ENCODE measurements at places on chromosomes 13 and 19. TPM values are rescaled to one million over a fixed set of nuclear protein-coding genes. Genes with fewer than 3 reads are reported as not detected.
A peak's percentile ranks its signal among the peaks of the same experiment; 100 is the strongest.

Gene THSD8
- total RNA-seq = 9.7 TPM

GRCh38 chr13:79393564-79394249 is 12.3 kb downstream of the RBM26 start:
- peak; percentile 61 for ATAC-seq

Gene CCDC8
- total RNA-seq = 0.80 TPM

GRCh38 chr13:19910336-19911072 is 47.1 kb upstream of the ZMYM5 start:
- peak; percentile 97 for ATAC-seq

DNA sequence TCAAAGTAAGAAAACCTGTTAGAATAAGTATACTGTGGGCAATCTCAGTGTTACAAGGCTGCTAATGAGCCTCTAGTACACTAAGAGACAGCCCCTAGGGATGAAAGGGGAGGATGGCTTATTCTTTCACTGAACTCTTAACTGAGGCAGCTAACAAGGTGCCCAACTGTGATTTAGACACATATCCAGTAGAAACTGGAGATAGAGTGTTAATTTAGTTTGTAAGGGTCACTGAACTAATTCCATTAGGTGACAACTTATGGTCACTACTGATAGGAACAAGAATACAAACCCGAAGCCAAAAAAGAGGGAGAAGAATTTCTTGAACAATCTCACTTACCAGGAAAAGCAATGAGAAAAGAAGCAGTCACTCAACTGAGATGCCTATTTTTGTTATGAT is 1010.6 kb downstream of the PCDH9 start:
- ATAC-seq = no peak

Gene ZNF121
- 28.0 TPM for total RNA-seq

DNA sequence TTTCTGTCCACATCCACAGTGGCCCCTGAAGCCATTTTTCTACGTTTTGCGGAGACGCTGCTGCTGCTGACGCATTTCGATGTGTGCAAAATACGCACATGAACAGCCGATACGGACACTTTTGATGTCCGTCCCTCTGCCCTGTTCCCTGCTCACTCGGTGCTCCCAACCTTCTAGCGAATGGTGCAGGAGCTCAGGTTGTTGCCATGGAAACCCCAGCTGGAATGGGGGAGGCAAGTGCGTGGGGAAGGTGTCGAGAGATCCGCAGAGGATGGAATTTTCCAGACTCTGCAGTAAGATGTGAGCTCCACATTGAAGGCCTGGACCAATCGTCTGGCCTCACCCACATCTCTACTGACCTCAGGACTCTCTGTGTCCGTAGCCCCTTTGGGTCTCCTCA is 109.2 kb upstream of the USP29 start:
- ATAC-seq = no peak

DNA sequence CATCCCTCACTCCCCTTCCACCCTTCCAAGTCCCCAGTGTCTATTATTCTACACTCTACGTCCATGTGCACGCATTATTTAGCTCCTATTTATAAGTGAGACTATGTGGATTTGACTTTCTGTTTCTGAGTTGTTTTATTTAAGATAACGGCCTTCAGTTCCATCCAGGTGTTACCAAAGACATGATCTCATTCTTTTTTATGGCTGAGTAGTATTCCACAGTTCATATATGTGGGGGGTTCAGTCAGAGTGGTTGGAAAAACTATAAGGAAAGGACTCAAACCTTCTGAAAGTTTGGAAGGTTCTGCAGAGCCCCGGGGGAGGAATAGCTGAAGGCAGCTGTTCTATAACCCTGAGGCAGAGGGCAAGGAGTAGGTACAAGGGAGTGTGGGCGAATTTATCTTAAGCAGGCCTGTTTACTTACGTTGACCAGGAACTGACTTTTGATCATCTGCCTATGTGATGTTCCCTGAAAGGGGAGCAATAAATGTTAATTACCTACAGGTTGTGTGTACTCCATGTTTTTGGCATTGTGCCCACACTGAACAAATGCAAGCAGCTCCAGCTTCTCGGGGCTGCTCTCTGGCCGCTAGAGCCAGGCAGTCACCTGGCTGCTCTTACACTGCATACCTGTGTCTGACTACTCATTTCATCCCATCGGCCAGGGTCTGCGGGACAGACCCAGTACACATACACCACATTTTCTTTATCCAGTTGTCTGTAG is 13.5 kb upstream of the ADGRE1 start:
- ATAC-seq = no peak

- ATAC-seq = no peak
These were observed 527.9 kb downstream of the FGF9 start for GRCh38 chr13:22198641-22199217.

Gene SERP2
- total RNA-seq = 1.2 TPM

DNA sequence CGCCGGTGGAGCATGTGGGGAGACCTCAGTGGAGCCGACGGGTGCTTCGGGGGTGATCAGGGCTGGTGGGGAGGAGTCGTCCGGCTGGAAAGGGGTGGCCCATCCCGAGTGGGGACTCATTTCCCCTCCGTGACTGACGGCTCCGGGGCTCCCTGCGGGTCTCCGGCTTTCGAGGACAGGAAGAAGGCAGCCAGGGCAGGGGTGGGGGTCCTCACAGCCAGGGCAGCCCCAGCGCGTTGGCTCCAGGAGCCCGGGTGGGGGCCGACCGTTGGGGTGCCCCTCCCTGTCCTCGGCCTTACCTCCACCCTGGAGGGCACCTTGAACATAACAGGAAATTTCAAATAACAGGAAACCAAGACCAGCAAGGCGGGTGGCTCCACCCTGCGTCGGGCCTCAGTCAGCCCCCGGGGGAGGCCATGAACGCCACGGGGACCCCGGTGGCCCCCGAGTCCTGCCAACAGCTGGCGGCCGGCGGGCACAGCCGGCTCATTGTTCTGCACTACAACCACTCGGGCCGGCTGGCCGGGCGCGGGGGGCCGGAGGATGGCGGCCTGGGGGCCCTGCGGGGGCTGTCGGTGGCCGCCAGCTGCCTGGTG is at the start of gene S1PR4:
Gene S1PR4 (plus strand): TSS at position 393 of the 596 bp plus-strand sequence. CDS start 24 bp downstream, at position 417.
- ATAC-seq = peak; percentile 42

- ATAC-seq = peak; percentile 63
These were observed 9.0 kb downstream of the ZNF302 start for GRCh38 chr19:34686455-34686854.

Gene ELOF1
- 34.9 TPM for total RNA-seq

DNA sequence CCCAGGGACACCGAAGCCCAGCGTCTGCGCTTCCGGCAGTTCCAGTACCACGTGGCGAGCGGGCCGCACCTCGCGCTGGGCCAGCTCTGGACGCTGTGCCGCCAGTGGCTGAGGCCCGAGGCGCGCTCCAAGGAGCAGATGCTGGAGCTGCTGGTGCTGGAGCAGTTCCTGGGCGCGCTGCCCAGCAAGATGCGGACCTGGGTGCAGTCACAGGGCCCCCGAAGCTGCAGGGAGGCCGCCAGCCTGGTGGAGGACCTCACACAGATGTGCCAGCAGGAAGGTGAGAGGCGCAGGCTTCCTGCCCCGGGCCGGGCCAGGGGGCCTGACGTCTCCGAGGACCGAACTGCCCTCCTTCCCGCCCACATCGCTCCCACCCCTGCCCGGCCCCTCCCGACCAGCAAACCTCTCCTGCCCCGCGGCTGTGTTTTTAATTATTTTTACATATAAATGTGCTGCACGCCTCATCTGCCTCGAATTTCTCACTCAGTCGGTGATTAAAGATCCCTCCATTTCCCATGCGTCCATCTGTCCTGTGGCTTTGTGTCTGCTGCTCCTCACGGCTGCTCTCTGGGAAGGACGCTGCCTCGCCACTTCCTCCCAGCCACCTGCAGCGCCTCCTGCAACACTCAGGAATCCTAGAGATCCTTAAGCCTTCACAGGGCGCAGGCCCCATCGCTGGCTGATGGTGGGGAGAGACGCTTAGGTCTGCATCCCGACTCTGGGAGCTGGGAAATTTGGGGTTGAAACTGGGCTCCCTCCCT is 4.3 kb downstream of the ZSCAN1 start:
- no peak for ATAC-seq

Gene ZFR2
- not detected for total RNA-seq

DNA sequence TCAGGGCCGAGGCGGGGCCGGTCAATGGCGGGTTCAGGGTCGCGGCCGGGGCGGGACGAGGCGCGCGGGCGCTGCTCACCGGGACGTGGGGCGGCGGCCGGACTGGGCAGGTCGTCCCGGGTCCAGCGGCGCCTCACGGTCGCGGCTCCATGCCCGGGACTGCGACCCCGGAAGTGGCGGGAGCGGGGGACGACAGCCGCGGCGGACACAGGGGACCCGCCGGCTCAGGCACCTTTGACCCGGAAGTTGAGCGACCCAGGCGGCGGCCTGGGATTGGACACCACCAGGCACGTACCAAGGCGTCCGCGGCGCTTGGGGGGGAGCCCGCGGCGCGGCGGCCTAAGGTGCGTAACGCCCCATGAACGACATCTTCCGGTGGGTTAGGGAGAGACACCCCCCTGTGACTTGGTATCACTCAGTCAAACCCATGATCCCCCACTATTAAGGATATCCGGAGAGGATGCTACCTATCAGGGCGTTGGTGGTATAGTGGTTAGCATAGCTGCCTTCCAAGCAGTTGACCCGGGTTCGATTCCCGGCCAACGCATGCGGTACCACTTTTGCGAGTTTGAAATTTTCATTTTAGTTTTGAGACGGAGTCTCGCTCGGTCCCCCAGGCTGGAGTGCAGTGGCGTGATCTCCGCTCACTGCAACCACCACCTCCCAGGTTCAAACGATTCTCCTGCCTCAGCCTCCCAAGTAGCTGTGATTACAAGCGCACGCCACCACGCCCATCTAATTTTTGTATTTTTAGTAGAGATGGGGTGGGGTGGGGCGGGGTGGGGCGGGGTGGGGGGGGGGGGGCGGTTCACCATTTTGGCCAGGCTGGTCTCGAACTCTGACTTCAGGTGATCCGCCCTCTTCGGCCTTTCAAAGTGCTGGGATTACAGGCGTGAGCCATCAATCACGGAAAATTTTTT is at the start of gene DPP9:
Gene DPP9 (minus strand): TSS at position 248 of the 920 bp plus-strand sequence. CDS start 3,936 bp downstream, outside the sequence.
- peak; percentile 96 for ATAC-seq

DNA sequence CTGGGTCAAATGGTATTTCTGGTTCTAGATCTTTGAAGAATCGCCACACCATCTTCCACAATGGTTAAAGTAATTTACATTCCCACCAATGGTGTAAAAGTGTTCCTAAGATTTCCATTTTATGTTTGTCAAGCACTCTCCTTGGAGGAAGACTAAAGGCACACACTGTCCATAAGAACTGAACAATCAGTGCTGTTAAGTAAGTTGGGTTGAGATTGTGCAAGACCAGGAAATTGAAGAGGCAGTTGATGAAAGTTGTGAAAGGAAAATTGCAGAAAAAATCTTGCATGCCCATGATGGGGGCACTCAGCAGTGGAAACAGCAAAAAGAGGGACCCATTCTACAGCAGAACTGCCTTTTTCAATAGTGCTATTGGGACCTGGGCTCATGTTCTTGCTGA is 323.6 kb downstream of the DLEU7 start:
- ATAC-seq = peak; percentile 33

DNA sequence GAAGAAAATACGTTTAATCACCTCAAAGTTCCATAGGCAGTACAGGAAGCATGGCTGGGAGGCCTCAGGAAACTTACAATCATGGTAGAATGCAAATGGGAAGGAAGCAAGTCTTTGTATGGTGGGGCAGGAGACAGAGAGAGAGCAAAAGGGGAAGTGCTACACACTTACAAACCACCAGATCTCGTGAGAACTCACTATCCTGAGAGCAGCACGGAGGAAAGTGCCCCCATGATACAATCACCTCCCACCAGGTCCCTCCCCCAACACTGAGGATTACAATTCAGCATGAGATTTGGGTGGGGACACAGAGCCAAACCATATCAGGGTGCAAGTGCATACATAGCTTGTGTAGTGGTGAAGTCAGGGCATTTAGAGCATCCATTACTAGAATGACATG is 92.3 kb upstream of the ANKRD10 start:
- ATAC-seq = no peak

GRCh38 chr13:28475916-28476725 is 18.8 kb downstream of the FLT1 start:
- ATAC-seq = no peak

DNA sequence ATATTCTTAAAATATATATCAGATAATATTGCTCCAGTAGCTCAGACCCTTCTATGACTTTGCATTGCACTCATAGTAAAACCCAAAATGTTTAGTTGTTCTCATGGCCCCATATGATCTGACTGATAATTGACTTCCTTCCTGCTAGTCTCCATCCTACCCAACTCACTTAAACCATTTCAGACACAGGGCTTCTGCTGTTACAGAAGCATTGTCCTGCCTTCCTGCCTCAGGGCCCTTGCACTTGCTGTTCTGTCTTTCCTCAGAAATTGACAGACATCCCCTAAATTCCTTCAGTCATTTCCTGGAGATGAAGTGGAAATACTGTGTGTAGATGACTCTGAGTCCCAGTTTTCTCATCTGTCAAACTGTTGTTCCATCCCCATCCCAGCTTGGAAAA is 19.7 kb downstream of the FBXL12 start:
- no peak for ATAC-seq

Gene ZNF790
- total RNA-seq = 4.9 TPM

DNA sequence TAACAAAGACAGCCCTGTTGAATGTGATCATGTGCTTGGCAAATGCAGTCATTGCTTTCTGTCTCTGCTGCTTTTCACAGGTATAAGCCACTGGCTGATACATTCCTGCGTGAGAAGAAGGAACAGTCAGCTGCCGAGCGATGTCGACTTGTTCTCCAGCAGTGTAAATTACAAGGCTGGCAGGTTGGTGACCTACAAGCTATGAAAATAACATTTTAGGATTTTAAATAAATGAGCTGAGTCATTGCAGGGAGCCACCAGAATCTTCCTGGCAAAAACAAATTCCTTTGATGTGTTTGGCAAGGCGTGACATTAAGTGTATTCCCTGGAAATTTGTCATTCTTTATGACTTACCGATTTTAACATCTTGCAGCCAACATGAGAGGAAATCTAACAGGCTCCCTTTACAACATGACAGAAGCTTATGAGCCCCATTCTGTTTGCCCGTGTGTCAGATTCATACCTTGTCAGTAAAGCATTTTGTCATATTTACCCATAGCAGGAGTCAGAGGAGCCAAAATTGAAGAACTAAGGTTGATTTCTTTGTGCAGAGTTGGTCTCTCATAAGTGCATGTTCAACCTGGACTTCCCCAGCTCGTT is 471.4 kb downstream of the MYO16 start:
- no peak for ATAC-seq

DNA sequence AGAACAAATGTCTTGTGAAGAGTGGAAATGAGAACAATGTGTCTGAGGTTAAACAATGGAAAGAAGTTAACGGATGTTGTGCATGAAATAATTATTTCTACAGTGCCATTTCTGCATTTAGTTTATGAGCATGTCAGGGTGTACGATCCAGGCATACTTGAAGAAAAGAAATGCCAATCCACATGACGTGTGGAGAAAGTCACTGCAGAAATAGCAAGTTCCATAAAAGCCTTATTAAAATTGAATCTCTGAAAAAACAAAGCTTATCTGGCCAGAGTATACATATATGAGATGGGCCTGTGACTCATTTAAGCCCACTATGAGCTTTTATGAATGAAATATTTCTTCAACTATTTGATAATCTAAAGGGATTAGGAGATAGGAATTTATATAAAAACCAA is 426.1 kb downstream of the EFNB2 start:
- no peak for ATAC-seq

Measured in esophagus mucosa (tissue), 1 donor.